ENCODE measurements at places on chromosomes 12 and 14.

GRCh38 chr12:104827587-104827986, 130.5 kb downstream of the SLC41A2 start:
- no peak for DNase-seq

- DNase-seq, result no peak
These were observed at the start of gene ASPG for GRCh38 chr14:104085032-104085888. Gene ASPG (plus strand): TSS chr14:104085700. CDS start chr14:104085771, 71 bp downstream.

DNA sequence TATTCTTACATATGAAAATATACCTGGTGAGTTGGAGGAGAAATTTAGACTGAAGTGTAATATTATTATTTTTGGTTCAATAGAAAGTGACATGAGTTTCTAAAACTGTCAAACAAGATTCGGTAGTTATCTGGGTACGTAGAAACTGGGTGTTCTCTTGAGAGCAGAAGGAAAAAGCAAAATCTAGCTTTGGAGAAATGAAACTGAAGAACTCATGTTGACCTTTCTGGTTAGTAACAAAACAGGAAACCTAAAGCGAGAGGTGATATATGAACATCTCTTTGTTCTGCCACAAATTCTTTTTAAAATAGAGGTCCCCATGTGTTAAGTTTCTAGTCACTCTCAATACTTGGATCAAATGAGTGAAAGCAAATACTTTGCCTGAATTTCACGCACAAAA, 401.7 kb downstream of the TRHDE start:
- DNase-seq, result no peak

DNA sequence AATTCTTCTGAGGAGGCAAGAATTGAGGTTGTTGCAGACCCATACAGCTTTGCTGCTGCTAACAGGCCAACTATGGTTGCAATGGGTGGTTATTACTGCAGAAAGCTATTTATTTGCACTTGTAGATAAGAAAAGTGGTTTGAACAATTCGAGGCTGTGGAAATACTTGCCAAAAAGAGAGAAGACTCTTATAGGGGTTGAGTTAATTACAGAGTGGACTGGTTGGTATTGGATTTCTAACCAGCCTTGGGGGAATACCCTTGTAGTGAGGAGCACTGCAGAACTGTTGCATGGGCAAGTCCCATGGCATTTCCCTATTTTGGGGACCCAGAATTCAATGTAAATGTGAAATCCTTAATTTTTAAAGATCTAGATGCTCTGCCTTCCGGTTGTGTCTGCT, 120.5 kb downstream of the KCNMB4 start:
- DNase-seq, result no peak

GRCh38 chr14:90828642-90829487, 12.6 kb upstream of the TTC7B start:
- DNase-seq, result no peak

- no peak for DNase-seq
These were observed 6.6 kb upstream of the ADGRD1 start for GRCh38 chr12:130947028-130947613.

DNA sequence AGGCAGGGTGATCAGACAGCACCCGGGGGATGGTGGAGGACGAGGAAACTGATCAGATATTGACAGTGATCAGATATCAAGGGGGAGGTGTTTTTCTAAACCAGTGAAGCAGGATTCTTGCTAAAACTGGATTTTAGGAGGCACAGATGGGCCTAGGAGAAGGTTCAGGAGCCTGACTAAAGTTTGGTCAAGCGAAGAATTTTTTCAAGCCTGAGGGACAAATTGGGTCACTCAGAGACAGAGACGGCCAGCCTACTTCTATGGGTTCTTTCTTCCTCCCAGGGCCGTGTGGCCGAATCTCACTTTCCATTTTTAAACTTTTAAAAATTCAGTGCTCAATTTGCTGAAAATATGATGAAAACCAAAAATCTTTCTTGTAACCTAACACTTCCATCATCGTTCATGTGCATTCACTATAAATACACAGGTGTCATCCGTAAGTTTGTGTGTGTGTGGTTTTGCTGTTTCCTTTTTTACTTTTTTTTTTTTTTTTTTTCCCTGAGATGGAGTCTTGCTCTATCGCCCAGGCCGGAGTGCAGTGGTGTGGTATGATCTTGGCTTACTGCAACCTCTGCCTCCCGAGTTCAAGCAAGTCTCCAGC, 68.5 kb downstream of the RIN3 start:
- no peak for DNase-seq

- DNase-seq, result no peak
These were observed 91.0 kb upstream of the FOXN3 start for GRCh38 chr14:89507926-89508460.

GRCh38 chr12:119020406-119021360, 39.3 kb downstream of the SRRM4 start:
- no peak for DNase-seq

DNA sequence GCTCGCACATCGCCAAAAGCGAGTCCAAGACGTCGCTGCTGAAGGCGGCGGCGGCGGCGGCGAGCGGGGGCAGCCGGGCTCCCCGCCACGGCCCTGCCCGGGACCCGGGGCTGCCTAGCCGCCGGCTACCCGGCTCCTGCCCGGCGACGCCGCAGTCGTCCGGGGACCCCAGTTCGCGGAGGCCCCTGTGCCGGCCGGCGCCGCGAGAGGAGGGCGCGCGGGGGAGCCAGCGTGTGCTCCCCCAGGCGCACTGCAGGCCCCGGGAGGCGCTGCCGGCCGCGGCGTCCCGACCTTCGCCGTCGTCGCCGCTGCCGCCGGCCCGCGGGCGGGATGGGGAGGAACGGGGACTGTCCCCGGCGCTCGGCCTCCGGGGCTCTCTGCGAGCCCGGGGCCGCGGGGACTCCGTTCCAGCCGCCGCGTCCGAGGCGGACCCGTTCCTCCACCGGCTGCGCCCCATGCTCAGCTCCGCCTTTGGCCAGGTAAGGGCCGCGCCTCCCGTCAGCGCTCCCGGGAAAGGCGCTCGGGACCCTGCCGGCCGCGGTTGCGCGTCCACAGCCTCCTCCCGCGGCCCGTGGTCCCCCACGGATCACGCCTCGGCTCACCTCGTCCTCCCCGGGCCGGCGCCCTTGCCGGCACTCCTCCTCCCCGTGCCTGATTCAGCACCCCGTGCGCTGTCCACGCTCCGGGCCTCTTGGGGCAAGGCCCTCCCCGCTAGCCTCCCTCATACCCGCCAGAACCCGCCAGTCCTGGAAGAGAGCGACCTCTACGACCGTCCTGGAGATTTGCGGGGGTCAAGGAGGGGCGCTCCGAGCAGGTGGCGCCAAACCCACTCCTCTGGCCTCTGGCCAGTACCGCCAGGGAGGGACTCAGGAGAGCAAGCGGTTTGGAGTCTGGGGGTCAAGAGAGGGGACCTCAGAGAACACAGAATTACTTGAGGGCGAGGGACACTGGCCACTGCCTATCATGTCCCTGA, 721 bp downstream of the CABP1 start:
- no peak for DNase-seq

DNA sequence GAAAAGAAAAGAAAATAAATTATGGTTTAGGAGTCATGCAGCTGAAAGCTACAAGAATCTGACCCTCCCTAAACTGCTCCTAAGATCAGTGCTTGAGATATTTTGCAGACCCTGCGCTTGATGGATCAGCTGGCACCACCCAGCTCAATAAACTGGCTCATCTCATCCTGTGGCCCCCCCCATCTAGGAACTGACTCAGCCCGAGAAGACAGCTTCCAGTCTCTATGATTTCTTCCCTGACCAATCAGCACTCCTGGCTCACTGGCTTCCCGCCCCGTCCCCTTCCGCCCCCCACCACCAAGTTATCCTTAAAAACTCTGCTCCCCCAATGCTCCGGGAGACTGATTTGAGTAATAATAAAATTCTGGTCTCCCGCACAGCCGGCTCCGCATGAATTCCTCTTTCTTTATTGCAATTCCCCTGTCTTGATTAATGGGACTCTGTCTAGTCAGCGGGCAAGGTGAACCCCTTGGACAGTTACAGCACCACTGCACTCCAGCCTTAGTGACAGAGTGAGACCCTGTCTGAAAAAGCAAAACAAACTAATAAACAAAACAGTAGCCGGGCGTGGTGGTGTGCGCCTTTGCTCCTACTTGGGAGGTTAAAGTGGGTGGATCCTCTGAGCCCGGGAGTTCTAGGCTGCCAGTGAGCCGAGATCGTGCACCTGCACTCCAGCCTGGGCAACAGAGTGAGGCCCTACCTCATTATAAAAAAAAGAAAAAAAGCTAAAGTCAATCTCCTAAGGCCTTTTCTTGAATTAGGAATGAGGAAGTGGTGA, 24.5 kb upstream of the SPTLC2 start:
- no peak for DNase-seq

DNA sequence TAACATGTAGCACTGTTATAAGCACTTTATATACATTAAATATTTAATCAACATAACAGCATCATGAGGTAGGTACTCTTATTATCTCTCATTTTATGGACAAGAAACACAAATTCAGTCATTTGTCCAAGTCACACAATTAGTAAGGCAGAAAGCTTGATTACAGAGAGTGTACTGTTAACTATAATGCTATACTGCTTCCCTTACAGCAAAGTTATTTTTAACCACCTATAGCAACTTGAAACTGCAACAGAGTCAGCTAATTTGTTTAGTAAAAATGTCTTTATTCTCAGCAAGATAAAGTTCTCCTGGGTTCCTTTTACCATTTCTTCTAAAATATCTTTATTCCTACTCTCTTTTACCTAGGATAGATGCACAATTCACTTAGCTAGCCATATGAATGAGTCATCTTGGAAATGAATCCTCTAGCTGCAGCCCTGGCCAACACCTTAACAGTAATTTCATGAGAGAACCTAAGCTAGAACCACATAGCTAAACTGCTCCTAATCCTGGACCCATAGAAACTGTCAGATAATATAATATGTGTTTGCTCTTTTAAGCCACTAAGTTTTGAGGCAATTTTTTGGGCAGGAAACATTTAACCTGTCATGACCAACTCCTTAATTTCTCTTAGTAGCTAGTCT, 90.2 kb upstream of the HECTD1 start:
- no peak for DNase-seq

GRCh38 chr12:91155990-91156389, 26.6 kb downstream of the DCN start:
- no peak for DNase-seq

- DNase-seq, result no peak
These were observed 215.6 kb downstream of the FOXG1 start for GRCh38 chr14:28982228-28982627.

DNA sequence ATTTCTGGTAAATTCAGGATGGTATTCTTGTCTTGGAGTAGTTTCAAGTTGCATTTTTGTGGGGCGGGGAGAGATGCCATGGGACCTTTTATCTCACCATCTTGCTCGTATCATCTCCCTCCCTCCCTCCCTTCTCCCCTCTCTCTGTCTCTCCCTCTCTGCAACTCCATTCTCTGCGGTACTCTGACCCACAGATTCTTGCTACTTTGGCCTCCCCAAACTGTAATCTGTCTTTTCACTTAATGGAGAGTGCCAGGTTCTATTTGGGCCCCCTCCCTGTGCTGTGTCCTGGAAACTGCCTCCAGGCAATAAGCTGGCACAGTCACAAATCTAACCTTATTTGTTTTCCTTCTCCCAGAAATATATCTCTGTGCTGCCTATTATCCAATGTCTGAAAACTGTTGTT, 175.2 kb downstream of the PAWR start:
- no peak for DNase-seq

GRCh38 chr12:109728921-109729320, 15.3 kb downstream of the FAM222A start:
- no peak for DNase-seq

- DNase-seq, result peak; percentile 35
These were observed 44.3 kb downstream of the TMTC2 start for GRCh38 chr12:82730953-82731459.

DNA sequence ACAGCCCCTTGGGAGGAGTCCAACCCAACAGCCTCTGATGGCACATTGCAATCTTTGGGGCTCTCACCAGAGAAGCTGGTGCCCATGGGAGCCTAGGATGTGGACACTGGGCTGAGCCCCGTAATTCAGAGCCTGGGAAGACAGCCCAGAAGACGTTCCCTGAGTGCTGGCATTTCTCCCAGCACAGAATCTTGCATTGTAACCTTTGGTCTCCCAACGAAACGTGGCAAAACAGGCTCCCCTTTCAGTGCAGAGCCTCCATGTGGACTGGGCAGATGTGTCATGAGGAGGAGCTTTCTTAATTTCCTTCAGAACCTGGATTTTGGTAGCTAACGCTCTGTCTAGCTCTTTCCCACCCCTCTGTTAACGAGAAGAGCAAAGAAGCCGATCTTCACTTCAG, 26.3 kb downstream of the BATF start:
- peak; percentile 58 for DNase-seq

DNA sequence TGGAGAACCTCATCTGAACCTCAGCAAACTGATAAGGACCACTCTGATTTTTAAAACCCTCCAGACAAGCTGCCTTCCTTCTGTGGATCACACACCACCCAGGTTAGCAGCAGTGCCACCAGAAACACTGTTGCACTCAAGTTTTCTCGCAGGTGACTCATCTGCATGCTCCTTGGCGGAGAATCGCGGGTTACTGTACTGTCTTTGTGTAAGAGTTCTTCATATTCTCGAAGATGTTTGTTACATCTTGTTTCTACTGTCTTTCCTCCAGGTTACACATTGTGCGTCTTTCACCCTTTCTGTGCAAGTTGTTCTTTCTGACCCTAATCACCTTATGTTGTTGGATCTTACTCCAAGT, 331.2 kb downstream of the CACNA1C start:
- DNase-seq, result no peak

GRCh38 chr12:70540996-70541395, 96.2 kb downstream of the PTPRB start:
- DNase-seq, result no peak
